ENCODE measurements at places on chromosomes 16 and 17.
A peak's percentile ranks its signal among the peaks of the same experiment; 100 is the strongest.

- no peak for DNase-seq
Measured at GRCh38 chr16:85601272-85601639, 11.9 kb upstream of the GSE1 start.

DNA sequence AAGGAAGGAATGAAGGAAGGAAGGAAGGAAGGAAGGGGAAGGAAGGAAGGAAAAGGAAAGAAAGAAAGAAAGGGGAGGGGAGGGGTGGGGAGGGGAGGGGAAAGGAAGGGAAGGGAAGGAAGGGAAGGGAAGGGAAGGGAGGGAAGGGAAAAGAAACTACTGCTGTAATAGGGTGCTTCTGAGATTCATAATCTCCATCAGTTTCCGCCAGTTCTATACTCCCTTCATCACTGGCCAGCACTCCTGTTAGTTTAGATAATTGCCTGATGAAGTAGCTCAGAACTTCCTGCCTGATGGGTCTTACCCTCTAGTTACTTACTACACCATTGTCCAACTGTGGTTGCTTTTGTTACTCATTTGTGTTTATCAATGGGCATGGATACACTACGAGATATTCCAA is 2.0 kb upstream of the KRTAP9-6 start:
- no peak for DNase-seq

GRCh38 chr17:55576996-55577586 is 65.8 kb upstream of the SMIM36 start:
- peak; percentile 58 for DNase-seq

DNA sequence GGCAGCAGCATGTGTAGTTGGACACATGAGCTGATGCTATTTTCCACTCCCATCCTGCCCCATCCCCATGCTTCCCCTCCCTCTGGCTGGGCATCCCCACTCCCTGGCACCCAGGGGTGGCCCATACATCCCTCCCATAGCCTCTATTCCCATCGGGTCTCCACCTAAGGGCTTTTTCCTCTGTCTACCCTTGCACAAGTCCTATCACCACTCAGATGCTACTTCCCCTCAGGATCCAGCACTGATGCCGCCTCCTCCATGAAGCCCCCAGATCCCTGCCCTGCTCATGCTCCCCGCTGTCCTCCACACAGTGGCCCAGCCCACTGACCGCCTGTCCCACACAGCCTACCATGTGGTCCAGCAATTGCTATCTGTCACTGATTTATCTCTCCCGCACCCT is 15.8 kb downstream of the TRPV1 start:
- DNase-seq, result no peak
